ELF-1 (cell line): ENCODE measurements at places on chromosomes 4 and X.

- DNase-seq: no peak
Measured at GRCh38 chr4:6373541-6374410, 98.6 kb downstream of the PPP2R2C start.

GRCh38 chr4:74716436-74716765 lies 77.9 kb downstream of the BTC start:
- no peak for DNase-seq

GRCh38 chrX:154369449-154370299 lies 4.8 kb downstream of the FLNA start:
- DNase-seq: peak; percentile 97

- no peak for DNase-seq
Measured at GRCh38 chr4:154455111-154455510, 36.5 kb downstream of the DCHS2 start.
